ENCODE measurements at places on chromosomes 6 and 20.

DNA sequence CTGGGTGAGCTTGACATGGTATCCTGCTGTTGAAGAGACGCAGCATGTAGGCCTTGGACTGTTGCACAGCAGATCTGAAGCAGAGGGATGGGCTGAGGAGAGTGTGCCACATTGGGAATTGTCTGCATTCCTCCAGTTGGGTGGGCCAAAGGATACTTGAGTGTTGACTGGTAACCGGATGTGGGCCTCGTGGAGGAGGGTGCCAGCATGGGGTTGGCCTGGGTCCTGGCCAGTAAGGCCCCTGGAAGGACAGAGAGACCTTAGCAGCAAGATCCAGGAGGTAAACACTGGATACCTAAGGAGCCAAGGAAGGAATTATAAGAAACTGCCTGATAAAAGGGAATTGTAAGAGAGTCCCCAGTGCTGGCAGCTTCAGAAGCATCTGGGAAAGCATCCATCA lies 76.9 kb downstream of the FIG4 start:
- DNase-seq = no peak

DNA sequence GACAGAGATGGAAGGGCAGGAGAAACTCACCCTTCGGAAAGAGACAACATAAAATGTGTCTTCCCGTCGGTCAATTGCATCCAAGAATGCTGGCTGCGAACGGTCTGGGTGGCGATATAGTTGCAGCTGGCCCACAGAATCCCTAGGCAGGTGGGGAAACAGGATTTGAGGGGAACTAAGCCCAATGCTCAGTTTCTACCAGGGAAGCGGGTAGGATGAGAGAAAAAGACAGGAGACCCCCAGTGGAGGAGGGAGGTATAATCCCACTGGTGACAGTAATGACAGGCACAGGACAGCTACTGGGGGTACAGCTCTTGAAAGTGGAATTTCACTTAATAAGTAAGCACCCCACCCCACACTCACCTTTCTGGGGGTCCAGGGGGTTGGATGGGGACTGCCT lies 7.5 kb upstream of the TNXB start:
- DNase-seq = no peak

DNA sequence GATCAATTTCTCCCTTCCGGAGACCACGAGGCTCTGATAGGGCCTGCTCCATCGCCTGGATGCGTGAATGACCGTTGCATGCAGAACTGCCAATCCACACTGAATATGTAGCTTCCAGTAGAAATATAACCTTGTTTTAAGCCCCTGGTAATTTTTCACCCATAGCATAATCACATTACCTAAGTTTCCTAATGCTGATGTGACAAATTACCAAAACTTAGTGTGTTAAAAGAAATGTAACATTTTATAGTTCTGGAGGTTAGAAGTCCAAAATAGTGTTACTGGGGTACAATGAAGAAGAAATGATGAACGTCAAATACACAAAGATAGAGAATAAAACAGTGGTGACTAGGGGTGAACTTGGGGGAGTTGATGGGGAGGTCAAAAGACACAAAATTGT lies 22.0 kb upstream of the SIRPD start:
- no peak for DNase-seq

DNA sequence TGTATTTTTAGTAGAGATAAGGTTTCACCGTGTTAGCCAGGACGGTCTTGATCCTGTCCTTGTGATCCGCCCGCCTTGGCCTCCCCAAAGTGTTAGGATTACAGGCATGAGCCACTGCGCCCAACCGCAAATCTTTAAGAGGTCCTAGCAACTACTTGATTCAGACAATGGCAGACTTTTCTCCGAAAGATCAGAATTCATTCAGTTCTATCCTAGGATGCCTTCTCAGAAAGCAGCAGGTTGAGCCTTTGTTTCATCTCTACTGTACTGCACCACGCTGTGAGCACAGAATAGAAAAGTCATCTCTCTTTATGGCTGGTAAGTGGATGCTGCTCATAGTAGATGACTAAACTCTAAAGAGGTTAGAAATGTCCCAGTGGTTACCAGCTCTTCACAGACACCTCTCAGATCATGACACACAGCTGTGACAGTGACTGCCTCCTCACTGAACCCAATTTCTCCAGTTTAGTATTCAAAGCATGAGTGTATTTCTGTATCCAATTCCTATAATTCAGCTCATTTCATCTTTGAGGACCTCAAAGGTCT lies 6.0 kb upstream of the HSF2 start:
- no peak for DNase-seq

DNA sequence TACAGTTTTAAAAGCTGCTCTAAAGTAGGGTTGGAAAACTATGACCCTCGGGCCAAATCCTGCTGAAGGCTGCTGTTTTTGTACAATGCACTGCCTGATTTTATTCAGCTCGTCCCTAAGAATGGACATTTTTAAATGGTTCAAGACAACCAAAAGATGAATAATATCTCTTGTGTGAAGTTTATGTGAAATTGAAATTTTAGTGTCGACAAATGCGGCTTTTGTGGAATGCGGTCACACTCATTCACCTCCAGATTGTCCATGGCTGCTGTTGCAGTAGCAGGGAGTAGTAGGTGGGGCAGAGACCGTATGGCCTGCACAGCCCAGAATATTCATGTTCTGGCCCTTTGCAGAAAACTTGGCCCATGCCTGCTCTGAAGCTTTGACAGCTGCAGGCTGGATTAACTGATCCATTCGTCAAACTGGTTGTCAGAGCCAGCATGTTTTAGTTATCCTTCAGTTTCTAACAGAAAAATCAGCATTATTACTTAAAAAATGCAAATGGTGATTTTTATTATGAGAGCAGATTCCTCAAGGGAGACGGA lies 91.6 kb downstream of the PSMG4 start:
- DNase-seq = no peak

GRCh38 chr6:117317261-117317660 lies 51.9 kb downstream of the VGLL2 start:
- DNase-seq = no peak

DNA sequence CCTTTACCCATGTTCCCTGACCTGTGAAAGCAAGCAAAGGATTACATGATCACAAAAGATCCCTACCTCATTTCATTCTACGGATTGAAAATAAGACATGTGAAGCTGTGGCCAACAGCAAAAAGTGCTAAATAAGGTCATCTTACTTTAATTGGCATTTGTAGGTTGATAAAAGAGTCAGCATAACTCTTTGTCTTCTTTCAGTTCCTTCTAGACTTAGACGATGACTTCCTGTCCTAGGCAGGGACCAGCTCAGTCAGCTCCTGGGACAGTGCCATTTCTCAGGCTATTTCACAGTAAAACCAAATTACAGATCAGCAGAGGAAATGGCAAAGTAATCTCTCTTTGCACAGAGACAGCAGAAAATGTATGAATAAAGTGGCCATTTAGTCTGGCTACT lies 480.7 kb downstream of the RFPL4B start:
- no peak for DNase-seq

GRCh38 chr20:15012566-15012965 lies 675.2 kb upstream of the FLRT3 start:
- no peak for DNase-seq

DNA sequence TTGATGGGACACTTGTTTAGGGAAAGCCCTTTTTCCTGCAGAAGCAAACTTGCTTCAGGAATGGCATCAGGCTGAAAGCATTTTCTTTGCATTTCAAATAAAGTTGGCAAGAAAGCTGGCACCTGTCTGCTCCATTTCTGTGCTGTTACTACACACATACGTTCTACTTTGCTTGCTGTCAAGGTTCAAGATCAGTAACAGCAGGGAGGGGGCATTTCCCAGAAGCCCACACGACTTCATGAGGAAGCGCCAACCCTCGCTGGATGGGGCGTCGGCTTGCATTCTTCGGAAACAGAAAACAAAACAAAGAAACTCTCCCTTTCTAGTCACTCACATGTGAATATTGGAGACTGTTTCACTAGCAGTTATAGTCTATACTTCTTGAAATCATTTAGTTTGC lies 46.4 kb downstream of the AKAP12 start:
- no peak for DNase-seq

- DNase-seq = no peak
These were observed 3.7 kb upstream of the ARID1B start for GRCh38 chr6:156773476-156773875.

DNA sequence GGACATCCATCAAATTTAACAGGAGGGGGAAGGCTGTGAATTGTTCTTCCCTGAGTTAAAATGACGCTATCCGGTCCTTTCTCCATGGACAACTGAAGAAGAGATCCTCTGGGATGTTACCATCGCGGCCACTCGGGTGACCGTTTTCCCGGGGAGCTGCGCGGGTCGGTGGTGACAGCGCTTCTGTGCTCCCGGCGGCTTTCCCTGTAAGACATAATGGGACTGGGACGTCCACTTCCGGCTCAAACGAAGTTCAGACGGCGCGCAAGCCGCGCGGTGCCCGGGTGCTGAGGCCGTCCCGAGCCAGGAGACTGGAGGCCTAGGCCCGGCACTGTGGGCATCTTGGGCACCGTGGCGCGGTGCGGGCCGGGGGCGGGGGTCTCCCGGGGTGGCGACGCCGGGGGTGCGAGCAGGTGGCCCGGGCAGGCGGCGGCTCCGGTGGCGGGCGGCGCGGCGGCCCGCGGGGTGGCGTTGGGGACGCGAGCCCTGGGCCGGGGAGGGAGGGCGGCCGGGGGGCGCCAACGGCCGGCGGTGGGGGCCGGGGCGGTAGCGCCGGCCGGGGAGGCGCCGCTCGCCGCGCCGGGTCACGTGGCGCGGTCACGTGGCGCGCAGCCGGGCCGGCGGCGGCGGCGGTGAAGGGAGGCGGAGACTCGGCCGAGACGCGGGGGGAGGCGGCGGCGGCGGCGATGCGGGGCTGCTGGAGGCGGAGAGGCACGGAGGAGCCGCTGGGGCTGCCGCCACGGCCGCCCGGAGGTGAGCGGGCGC lies 63.6 kb downstream of the GTF2H5 start:
- DNase-seq = no peak

GRCh38 chr6:112522587-112522986 lies 175.5 kb downstream of the RFPL4B start:
- DNase-seq = no peak

DNA sequence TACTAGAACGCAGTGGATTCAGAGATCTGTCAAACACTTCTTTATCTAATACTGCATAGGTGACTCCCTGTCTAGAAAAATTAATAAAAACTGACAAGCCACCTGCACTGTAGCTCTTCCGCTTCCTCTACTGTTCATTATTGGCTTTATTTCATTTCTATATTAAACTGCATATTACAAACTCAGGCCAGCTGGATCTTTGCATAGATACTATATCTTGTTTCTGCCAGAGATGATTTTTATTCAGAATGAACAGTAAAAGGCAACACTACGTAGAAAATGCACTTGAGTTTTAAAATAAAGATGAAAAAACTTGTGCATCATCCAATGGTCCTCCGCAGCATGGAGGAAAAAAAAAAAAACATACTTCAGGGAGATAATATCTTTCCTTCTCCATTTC lies 508.3 kb downstream of the PRKN start:
- no peak for DNase-seq

DNA sequence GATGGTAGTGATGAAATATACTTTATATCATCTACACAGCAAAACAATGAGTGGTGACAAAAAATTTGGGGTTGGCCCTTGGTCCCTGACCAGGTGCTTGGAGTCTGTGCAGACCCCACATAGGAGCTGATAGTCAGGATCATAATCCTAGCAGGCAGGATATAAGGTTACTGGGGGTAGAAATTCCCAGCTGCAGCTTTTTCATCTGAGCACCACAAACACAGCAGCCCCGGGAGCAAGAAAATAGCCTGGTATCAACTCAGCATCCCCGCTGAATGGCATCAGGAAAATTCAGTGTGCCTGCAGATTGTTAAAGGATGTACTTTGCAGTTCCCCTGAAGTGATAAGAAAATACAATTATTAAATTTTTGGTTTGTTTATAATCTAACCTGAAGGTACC lies 27.8 kb upstream of the RPL7L1 start:
- no peak for DNase-seq

Data from cortex of kidney (tissue), 1 donor.